NCI-H510A (cell line): ENCODE measurements at places on chromosomes 2 and 18.

DNA sequence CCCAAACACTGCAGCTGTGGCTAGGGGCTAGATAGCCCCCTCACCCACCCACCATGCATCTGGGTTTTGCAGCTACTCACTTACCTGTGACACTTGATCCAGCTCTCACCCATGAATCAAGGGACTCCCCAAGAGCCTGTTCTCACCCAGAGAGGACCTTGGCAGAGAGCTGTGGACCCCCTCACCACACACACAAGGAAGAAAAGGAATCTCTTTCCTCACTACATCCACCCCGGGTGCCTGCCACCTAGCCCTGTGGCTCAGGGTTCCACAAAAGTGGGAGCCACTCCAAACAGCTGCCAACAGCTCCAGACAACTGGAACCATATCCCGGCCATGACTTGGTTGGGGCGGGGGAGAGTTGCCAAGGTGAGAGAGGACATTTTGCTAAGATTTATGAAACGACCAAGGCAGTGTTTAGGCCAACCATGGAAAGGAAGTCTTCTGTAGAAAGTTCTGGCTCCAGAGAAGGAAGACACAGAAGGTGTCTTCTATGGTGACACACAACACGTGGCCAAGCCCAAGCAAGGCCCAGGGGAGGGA lies 522.1 kb upstream of the RAB6C start:
- DNase-seq: no peak

DNA sequence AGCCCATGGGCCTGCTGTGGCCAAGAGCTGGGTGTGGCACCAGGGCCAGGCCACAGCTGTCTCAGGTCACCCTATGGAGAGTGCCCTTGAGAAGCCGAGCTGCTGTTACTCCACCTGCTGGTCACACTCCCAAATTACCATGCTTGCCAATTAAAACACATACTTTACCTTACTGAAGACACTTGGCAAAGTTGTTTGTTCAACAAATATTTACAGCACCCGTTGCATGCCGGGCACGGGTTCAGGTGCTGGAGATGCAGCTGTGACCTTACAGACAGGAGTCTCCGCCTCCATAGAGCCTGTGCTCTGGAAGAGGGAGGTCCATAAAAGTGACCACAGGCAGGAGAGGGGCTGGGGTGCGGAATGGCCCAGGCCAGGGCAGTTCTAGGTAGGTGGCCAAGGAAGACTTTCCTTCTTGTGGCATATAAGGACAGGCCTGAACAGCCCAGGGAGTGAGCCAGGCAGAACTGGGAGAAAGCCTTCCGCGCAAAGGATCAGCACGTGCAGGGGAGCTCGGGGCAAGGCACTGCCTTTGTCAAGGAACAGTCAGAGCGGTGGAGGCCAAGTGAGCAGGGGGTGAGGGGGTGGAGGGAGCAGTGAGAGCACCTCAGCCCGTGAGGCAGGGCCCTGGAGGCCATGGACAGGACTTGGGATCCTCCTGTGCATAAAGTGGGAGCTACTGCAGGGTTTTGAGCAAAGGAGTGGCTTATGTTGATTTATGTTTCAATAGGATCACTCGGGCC lies 23.6 kb upstream of the RBM44 start:
- peak; percentile 73 for DNase-seq

DNA sequence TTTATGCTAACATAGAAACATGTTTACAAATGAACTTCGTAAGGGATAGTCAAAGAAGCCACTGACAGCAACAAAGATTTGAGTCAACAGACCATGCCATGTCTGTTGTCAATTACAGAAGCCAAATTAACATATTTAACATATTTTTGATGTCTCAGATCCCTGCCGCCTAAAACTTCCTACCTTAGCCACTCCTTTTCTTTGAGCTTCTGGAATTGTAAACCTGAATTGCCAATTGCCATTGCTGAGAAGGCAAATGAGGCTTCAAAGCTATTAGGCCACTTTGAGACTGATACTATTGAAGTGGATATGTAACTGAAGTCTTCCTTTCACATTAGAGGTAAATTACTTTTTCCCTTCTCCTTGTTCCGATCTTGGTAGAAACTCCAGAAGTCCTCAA lies 66.0 kb upstream of the DSEL start:
- no peak for DNase-seq

DNA sequence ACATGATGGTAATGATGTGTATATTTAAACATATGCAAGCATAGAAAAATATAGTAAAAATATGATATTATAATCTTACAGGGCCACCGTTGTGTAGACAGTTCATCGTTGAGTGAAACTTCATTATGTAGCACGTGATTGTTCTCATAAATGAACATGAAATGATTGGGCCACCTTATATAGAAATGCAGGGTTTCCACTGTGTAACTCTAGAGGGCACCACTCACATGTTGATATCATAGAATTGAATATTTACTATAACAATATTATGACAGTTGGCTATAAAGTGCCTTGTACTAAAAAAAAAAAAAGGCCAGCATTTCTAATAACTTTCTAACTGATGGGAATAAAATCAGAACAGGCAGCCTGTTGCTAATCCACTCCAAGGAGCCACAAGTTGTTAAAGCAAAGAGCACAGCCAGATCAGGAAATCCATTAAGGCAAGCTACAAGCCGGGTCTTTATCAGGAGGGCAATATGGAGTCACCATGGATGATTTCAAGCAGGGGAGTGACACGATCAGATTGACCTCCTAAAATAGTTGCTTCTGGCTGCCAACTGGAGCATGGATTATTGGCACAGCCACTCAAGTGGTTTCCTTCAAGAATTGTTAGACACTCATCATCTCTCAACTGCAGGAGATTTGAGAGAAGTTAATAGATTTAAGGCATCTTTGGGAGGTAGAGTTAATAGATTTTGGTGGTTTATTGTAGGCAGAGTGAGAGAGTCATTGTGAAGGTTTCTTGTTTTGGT lies 16.7 kb downstream of the IL1F10 start:
- no peak for DNase-seq

- peak; percentile 40 for DNase-seq
Measured at GRCh38 chr2:121335294-121336290, 50.6 kb upstream of the TFCP2L1 start.

- no peak for DNase-seq
Measured at GRCh38 chr2:79903222-79904000, 390.6 kb downstream of the CTNNA2 start.

GRCh38 chr2:20615068-20615465 lies 35.8 kb downstream of the HS1BP3 start:
- DNase-seq: no peak

GRCh38 chr2:20164061-20164733 lies 60.7 kb downstream of the SDC1 start:
- DNase-seq: no peak

DNA sequence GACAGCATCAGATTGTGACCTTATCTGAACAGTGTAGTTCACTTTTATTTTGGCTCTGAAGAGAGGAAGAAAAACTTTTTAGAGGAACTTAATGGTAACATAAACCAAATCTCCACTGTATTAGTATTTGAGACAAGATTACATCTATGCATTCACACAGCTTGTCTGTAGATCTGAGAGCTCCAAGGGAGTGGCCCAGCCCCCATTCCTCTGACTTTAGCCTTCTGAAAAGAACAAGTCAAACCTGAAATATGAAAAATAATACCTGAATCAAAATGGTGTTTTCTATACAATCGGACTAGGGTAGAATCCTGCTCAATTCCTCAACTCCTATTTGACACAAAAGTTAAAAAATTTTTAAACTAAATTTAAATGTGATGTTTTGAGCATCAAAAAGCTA lies 23.1 kb downstream of the STARD7 start:
- DNase-seq: no peak

- no peak for DNase-seq
Measured at GRCh38 chr2:20424300-20425290, 22.3 kb upstream of the RHOB start.

- DNase-seq: no peak
Measured at GRCh38 chr18:56333839-56334238, 304.6 kb downstream of the TXNL1 start.

DNA sequence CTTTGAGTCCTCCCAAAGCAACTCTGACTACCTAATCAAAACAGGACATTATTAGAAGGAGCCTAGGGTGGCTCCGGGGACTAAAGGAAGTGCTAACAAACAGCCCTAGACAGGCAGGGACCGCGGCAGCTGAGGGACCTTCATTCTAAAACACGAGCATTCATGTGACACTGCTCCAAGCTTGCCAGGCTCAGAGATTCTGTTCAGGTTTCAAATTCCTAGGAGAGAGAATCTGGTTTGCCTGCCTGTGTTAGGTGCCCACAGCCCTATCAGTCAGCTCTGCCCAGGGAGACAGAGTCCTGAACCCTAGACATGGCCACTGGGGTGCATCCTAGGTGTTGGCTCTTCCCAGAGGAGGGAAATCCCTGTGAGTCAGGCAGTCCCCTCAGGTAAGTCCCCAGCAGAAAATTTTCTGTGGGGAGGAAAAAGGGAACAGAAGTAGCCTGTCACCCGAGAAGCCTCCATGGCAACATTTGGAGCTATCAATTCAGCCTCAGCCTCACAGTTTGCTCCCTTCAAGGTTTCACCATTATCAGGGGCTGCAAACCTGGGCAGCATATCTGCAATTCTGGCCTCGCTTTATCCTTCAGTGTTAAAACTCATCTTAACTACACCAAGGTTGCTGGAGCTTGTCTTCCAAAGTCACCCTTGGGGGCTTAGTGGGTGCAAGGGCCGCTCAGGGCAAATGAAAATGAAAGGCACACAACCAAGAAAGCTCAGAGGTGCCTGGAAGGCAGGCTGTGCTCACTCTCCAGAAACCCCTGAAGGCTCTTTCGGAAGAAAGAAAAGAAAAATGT lies 28.6 kb downstream of the PCBP1 start:
- no peak for DNase-seq

- no peak for DNase-seq
Measured at GRCh38 chr18:36043153-36043552, 24.2 kb downstream of the RPRD1A start.

- peak; percentile 97 for DNase-seq
Measured at GRCh38 chr2:51013079-51013932, 18.6 kb downstream of the NRXN1 start.

GRCh38 chr18:22544626-22545025 lies 126.9 kb upstream of the CTAGE1 start:
- DNase-seq: no peak

DNA sequence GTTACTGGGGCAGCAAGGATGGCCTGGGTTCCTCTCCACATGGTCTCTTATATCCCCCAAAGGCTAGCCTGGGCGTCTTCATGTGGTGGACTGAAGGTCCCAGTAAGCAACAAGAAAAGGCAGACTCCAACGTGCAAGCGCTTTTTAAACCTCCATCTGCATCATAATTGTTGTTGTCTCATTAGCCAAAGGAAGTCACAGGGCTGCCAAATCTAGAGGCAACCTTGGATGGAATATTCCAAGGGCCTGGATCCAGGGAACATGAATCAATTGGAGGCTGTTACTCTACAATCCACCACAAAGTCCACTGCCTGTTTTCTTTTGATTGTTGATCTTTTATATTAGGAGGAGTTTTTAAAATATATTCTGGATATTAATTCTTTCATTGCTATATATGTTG lies 118.8 kb downstream of the SH3RF3 start:
- DNase-seq: no peak

- no peak for DNase-seq
Measured at GRCh38 chr2:85930129-85931124, 41.6 kb upstream of the ST3GAL5 start.

DNA sequence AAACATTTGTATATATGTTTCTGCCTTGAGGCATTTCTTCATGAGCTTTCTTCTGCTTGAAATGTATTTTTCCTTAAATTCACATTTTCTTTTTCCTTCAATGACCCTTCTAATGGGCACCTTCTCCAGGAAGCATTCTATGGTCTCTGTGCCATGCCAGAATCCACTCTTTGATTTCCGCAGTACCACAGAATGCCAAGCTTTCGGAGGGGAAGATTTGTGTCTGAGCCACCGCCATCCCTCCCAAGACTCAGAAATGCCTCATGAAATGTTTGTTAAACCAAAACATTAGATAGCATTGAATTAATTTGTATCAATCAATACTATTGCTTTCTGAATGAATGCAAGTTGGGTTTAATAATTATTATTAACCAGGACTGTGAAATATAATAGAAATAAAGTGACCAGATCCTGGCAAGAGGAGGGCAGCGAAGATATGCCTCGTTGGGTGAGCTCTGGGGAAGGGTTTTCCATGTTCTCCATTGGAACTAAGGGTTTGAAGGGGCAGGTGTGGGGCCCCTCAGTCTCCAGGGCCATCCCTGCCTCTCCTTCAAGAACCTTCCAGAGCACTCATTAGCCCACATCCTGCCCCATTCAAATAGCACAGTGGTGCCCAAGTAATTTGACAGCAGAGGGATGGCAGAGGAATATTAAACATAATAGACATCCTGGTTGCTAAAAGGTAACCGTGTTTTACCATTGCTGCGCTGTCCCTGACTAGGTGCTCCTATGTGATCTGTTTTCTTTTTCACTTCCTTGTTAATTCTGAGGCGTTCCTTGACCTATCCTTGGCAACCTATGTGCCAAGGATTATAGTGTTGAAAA lies 189.6 kb downstream of the MYCN start:
- no peak for DNase-seq

DNA sequence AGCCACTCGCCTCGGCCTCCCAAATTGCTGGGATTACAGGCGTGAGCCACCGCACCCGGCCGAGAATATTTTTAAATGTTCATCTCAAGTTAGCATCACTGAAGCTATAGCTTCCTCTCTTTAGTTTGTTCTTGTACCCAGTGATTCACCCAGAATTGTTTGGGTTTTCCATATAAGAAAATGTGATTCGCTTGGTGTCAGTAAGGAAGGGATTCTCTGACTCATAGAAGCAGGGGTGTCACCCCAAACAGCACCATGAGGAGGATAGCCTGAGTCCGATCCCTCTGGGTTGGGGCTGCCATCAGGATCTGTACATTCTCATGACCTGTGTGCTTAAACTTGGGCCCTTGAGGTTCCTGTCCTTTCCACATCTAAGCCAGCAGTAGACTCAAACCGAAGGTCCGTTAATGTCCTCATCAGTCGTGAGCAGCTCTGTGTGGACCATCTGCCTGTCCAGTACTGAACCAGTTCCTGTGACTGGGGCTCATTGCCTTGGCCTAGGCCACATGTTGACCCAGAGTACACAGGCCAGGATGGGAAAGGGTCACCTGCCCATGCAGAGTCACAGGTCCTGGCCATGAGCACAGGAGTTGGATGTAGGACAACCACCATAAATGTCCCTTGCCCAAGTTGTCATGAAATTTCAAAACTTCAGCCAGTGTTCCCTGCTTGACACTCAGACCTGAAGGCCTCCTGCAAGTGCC lies 311.9 kb downstream of the GBX2 start:
- DNase-seq: no peak

DNA sequence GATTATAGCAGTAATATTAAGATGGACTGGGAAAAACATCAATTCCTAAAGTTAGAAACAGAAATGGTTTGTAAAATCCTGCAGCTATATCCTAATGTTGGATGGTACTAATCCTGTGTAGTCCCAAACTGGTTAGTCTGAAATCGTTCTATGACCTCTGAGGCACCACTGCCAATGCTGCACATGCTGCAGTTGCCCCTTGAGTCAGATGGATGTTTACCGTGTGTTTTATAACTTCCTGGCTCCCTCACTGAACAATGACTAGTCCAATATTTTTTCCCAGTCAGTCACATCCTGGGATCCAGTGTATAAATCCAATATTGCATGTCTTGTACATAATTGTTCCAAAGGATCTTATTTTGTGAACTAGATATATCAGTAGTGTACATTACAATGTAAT lies 226.7 kb upstream of the PKDCC start:
- no peak for DNase-seq

- no peak for DNase-seq
Measured at GRCh38 chr18:21264651-21265050, 22.6 kb downstream of the GREB1L start.
